Activated T-helper 1 cell treated with anti-CD3 and anti-CD28 coated beads, Interleukin-12 subunit alpha, Interleukin-12 subunit beta, Interleukin-2, Interleukin-4 antibody, amounts not matched to agents 30 ng/mL and 10 ng/mL and 1 ng/mL, durations not matched to agents 14 hours and 24 hours and 36 hours (primary cell): ENCODE measurements at places on chromosomes 3 and 15. TPM values are rescaled to one million over a fixed set of nuclear protein-coding genes. Genes with fewer than 3 reads are reported as not detected.

Gene SOX14
- total RNA-seq = not detected in 2 replicates

Gene RBP2
- not detected in 2 replicates for total RNA-seq

Gene ALCAM
- total RNA-seq = 24.9 and 25.2 TPM in 2 replicates

Gene GOLGA8T
- total RNA-seq = 0.22 TPM in 1 of 2 replicates, not detected in the other

Gene CLDN16
- total RNA-seq = not detected in 2 replicates

Gene SYNPR
- not detected in 2 replicates for total RNA-seq

DNA sequence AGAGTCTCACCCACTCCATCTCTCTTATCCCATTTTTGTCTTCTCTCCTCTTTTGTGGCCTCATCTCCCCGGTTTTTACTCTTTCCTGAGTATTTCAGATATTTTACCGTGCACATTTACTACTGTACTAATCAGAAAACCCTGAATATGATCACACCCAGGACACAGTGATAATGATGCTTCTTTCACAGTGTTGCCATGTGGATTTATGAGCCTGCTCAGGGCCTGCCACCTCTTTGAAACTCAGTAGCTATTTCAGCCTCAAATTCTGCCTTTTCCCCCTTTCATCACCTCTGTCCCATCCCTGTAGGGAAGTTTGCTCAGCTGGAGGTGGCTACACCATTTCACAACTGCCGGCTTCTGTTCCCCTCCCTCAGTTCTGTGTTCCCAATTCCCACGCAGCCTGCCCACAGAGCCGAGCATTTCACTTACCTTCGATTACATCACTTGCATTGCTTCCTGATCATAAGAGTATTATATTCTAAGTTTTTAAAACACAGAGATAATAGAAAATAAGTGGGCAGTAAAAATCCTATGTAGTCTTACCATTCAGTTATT is 33.2 kb downstream of the ARNT2 start:
- H3K27me3 ChIP-seq = peaks cover 9% of the 10 kb centered on the region
- no peaks in the 10 kb centered on the region for H3K36me3 ChIP-seq
- H3K4me3 ChIP-seq = no peak overlapping the region
- no peak for DNase-seq
- H3K27ac ChIP-seq = no peak overlapping the region
- H3K4me1 ChIP-seq = no peaks in the 10 kb centered on the region

GRCh38 chr3:67783281-67784250 is 129.2 kb upstream of the SUCLG2 start:
- H3K4me3 ChIP-seq = no peak overlapping the region
- H3K27me3 ChIP-seq = no peaks in the 10 kb centered on the region
- no peak for DNase-seq
- no peaks in the 10 kb centered on the region for H3K36me3 ChIP-seq

- H3K4me3 ChIP-seq = peak overlapping the region; percentile 90
- H3K36me3 ChIP-seq = peaks cover 29% of the 10 kb centered on the region
- H3K4me1 ChIP-seq = peaks cover 69% of the 10 kb centered on the region
- H3K27me3 ChIP-seq = no peaks in the 10 kb centered on the region
- DNase-seq = no peak
Measured at GRCh38 chr3:152270937-152271336, 2.2 kb downstream of the MBNL1 start.

- no peak overlapping the region for H3K4me3 ChIP-seq
- DNase-seq = no peak
- no peaks in the 10 kb centered on the region for H3K4me1 ChIP-seq
- no peaks in the 10 kb centered on the region for H3K36me3 ChIP-seq
Measured at GRCh38 chr15:97736748-97737147, 223.8 kb upstream of the ARRDC4 start.

DNA sequence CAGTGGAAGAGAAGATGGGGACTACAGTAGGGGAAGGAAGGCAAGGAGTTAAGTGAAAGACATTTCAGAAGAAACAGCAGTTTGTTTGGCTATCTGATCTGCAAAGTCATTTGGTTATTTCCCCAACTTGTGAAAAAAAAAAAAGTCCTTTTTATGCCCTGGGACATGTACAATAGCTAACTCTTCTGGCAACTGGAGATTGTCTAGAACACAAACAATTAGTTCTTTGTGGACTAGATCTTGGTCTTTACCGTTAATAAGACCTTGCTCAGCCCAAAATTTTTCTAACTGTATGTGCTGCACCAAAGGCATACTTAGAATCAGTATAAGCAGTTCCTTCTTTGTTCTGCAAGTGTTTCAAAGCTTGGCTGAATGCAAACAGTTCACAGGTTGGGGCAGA is 103.5 kb upstream of the NECTIN3 start:
- DNase-seq = no peak
- no peak overlapping the region for H3K27ac ChIP-seq
- H3K4me3 ChIP-seq = no peak overlapping the region
- H3K27me3 ChIP-seq = peaks cover 1% of the 10 kb centered on the region
- no peaks in the 10 kb centered on the region for H3K4me1 ChIP-seq
- no peaks in the 10 kb centered on the region for H3K36me3 ChIP-seq

DNA sequence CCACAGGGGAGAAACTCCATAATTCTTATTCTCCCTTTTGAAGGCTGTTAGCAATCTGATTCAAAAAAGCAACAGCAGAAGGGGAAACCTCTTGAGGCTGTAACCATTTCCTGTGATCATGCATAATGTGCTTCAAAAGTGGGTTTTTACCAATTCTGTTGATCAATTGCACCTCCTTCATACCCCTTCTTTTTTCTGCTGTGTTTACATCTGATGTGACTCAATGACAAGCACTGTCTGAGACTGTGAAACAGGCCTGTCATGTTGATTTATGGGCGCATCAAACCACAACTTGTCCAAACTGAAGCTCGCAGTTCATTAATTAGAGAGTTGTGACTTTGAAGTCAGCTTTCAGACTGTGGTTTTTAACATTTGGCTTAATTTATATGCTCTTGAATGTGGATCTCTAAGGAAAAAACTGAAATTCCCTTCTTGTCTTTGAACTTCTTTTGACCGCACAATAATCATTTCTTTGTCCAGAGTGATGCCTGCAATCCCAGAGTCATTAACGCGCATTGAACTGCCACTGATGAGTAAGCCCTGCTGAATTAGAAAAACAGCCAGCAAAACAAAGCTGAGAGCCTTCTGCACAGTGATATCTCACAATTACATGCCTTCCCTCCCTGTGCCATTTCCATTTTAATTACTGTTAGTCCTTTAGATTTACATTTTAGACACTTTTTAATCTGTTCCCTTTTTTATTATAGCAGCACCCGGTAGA is 532.8 kb downstream of the FOXP1 start:
- H3K27ac ChIP-seq = peak overlapping the region; percentile 60
- H3K36me3 ChIP-seq = peaks cover 71% of the 10 kb centered on the region
- no peak for DNase-seq
- peaks cover 70% of the 10 kb centered on the region for H3K4me1 ChIP-seq
- H3K4me3 ChIP-seq = no peak overlapping the region
- peaks cover 5% of the 10 kb centered on the region for H3K27me3 ChIP-seq

- peaks cover 21% of the 10 kb centered on the region for H3K36me3 ChIP-seq
- peaks cover 78% of the 10 kb centered on the region for H3K4me1 ChIP-seq
- H3K27ac ChIP-seq = peak overlapping the region; percentile 72
- no peaks in the 10 kb centered on the region for H3K27me3 ChIP-seq
- DNase-seq = peak; percentile 33
Measured at GRCh38 chr3:136919799-136920580, 37.8 kb upstream of the IL20RB start.

DNA sequence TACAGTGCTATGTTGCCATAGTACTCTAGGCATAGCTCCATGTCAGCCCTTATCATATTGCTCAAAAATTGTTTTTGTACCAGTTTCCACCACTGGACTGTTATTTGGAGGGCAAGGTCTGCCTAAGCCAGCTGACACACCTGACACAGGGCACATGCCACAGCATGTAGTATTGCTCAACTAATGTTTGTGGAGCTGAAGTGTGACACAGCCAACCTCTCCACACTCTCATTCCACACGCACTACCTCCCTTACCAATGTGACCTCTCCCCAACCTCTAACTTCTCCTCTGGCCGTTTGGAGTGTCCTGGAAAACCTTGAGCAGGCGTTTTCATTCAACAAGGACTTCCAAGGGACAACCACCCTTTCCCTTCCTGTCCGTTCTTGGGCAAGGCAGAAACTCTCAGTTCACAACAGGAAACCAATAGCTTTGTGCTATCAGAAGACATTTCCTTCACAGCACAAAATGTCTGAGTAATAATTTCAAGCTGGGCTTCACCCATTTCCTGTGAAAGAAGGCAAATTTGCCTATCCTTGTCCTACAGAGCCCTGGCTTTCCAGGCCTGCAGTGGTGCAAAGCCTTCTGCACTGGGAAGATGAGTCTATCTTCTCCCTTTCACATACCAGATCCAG is 38.4 kb downstream of the TLNRD1 start:
- H3K36me3 ChIP-seq = peaks cover 3% of the 10 kb centered on the region
- H3K27me3 ChIP-seq = peaks cover 5% of the 10 kb centered on the region

GRCh38 chr3:181103605-181104004 is 114.1 kb upstream of the DNAJC19 start:
- H3K36me3 ChIP-seq = no peaks in the 10 kb centered on the region
- no peak for DNase-seq
- no peaks in the 10 kb centered on the region for H3K27me3 ChIP-seq
- no peak overlapping the region for H3K4me3 ChIP-seq

DNA sequence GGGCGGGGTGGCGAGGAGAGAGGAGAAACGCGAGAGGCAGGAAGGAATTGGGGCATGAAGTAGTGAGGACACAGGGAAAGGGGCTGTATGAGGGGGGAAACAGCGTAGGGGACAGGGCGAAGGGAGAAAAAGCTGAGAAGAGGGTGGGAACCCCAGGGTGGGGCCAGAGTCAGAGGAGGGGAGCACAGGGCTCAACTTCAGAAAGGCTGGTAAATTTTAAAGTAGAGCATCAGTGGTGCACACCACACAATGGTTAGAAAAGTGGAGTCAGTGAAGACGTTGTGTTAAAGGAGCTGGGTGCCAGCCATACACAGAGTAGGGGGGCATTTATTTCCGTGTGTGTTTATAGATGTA is 3.0 kb upstream of the RPP25 start:
- no peak overlapping the region for H3K27ac ChIP-seq
- peaks cover 52% of the 10 kb centered on the region for H3K27me3 ChIP-seq
- no peak overlapping the region for H3K4me3 ChIP-seq
- no peak for DNase-seq
- peaks cover 36% of the 10 kb centered on the region for H3K4me1 ChIP-seq
- H3K36me3 ChIP-seq = peaks cover 2% of the 10 kb centered on the region

DNA sequence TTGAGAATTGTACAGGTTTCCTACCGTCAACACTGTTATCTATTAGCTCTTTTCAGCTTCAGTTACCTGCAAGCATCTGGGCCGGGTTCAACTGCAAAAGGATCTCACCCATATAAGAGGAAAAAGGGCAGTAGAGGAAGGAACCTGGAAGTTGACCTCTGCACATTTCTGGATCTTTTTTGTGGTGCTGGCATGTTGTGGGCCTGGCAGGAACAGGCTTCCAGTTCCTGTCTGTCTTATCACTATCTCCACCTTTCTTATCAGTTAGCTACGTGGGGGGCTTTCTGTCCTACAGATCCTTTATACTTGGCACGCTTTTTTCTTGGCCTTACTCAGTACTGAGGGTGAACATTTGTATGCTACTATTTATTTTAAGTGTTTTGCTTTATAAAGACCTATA is 42.2 kb upstream of the TJP1 start:
- H3K4me3 ChIP-seq = no peak overlapping the region
- H3K36me3 ChIP-seq = no peaks in the 10 kb centered on the region
- DNase-seq = no peak
- H3K27me3 ChIP-seq = peaks cover 3% of the 10 kb centered on the region

- no peak overlapping the region for H3K27ac ChIP-seq
- H3K4me3 ChIP-seq = no peak overlapping the region
- H3K36me3 ChIP-seq = no peaks in the 10 kb centered on the region
- DNase-seq = no peak
Measured at GRCh38 chr3:17422636-17423035, 319.8 kb downstream of the TBC1D5 start.

DNA sequence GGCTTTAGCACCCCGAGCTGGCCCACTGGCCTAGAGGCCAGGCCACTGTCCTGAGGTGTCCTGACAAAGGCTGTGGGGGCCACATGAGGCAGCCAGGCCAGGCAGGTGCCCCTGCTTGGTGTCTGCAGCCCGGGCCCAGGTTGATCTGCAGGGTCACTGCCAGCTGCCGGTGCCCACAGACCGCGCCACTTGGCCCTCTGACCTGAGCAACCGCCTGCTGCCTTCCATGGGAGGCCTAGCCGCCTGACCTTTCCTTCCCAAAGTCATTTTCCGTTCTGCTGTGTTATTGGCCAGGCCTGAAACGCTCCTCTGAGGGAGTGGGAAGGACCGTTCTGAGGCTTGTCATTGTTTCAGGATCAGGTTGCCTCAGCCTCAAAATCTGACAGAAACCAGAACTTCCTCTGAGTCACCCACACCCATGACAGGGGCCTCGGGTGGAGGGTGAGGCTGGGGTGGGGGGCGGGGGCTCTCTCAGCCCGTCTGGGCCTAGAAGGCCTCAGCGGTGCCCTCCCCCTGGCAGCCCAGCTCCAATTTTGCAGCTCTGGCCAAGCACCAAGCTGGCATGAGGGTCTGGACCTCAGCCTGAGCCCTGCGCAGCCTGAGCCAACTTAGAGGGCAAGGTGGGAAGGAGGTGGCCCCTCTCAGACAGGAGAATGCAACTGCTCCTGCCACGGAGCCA is 140.7 kb upstream of the MEF2A start:
- H3K36me3 ChIP-seq = peaks cover 4% of the 10 kb centered on the region
- H3K27me3 ChIP-seq = no peaks in the 10 kb centered on the region
- peaks cover 63% of the 10 kb centered on the region for H3K4me1 ChIP-seq
- peak overlapping the region; percentile 68 for H3K4me3 ChIP-seq
- DNase-seq = peak; percentile 49
- peak overlapping the region; percentile 92 for H3K27ac ChIP-seq

- H3K36me3 ChIP-seq = no peaks in the 10 kb centered on the region
- DNase-seq = no peak
- no peaks in the 10 kb centered on the region for H3K27me3 ChIP-seq
- H3K4me3 ChIP-seq = no peak overlapping the region
Measured at GRCh38 chr15:23415321-23415865, 31.6 kb downstream of the GOLGA6L2 start.

DNA sequence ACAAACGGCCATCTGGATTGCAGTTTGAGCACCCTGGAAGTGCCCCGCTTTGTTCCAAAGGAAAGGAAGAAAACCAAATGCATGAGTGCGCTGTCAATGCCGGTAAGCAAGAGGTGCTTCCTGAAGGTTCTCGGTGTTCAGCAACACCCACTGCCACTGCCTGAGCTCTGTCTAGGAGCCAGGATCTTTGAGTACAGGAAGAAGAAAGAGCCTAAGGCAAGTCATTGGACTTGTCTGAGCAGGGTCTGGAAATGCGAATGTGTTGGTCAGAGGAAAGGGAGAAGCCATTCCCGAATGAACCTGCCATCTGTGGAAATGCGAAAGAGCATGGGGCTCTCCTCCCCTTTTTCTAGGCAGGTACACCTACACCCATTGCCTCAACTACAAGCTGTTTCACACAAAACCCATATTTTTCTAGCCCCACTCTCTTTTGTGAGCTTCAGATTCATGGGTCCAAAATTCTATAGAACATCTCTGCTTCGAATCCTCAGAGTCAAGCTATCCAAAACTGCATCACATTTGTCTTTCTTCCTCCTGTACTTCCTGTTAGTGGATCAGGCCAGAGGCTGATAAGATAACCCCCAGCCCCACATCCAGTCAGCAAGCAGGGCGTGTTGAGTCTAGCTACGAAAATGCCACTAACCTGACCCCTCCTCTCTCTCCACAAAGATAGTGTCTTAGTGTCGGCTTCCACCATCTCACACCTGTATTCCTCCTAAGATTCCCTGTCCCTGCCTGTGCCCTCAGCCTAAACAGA is 55.6 kb upstream of the C15orf61 start:
- no peaks in the 10 kb centered on the region for H3K36me3 ChIP-seq
- no peak overlapping the region for H3K4me3 ChIP-seq
- peaks cover 5% of the 10 kb centered on the region for H3K27me3 ChIP-seq
- no peak for DNase-seq
